HCT116 (cell line): ENCODE measurements at places on chromosomes 11 and 22.

GRCh38 chr11:12724301-12725054 lies 50.3 kb downstream of the TEAD1 start:
- DNase-seq, result peak; percentile 92

GRCh38 chr11:66689661-66690590 lies 12.2 kb upstream of the RBM4B start:
- no peak for DNase-seq

- peak; percentile 16 for DNase-seq
Observed at GRCh38 chr11:8871171-8871775, 39.7 kb upstream of the AKIP1 start.

GRCh38 chr11:64990222-64990923 lies 6.4 kb downstream of the BATF2 start:
- DNase-seq, result no peak

- DNase-seq, result no peak
Observed at GRCh38 chr22:26576026-26576680, 13.8 kb downstream of the TPST2 start.

- no peak for DNase-seq
Observed at GRCh38 chr11:122309262-122309925, 193.4 kb upstream of the BLID start.

- DNase-seq, result peak; percentile 8
Observed at GRCh38 chr11:31236143-31236542, 133.4 kb downstream of the DCDC1 start.

GRCh38 chr11:80860632-80861031 lies 1419.8 kb upstream of the TENM4 start:
- no peak for DNase-seq

- DNase-seq, result peak; percentile 38
Observed at GRCh38 chr11:12087075-12088004, 23.1 kb upstream of the MICAL2 start.

GRCh38 chr11:41413843-41414242 lies 45.6 kb downstream of the LRRC4C start:
- no peak for DNase-seq
